GM12892 (cell line): ENCODE measurements at places on chromosomes 5 and 9.

DNA sequence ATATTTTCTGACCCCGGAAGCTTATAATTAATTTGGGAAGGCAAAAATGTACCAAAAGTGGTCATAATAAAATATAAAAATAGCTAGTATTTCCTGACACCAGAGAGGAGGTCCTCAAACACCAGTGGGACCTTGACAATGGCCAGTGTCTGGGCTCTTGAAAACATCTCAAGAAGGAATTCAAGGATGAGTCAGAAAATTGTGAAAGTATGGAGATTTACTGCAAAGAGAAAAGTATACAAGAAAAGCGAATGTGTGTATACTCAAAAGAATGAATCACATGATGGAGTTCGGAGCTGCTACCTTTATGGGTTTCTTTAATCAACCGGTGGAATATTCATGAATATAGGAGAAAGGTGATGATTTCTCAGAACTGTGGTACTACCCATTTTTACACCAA is 1709.0 kb upstream of the WWC1 start:
- DNase-seq, result no peak

GRCh38 chr5:159440968-159441367 is 110.7 kb upstream of the IL12B start:
- no peak for DNase-seq

DNA sequence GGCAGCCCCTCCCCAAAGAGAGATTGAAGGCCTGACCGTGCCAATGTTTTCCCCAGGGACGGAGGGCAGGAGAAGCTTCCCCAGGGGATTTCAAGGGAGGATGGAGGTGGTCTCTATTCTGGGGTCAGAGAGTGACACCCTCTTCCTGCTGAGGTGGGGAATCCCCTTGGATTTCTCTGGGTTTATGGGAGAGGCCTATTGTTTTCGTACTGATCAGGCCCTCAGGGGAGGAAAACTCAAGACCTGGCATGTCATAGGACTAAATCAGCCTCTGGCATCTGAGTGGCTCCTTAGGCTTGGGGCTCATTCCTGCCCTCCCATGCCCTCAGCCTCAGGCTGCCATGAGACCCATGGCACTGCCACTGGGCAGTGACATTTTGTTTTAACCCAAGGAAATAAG is 44.6 kb downstream of the IRF1 start:
- DNase-seq, result no peak

GRCh38 chr9:110110154-110110553 is 97.8 kb downstream of the C9orf152 start:
- no peak for DNase-seq

DNA sequence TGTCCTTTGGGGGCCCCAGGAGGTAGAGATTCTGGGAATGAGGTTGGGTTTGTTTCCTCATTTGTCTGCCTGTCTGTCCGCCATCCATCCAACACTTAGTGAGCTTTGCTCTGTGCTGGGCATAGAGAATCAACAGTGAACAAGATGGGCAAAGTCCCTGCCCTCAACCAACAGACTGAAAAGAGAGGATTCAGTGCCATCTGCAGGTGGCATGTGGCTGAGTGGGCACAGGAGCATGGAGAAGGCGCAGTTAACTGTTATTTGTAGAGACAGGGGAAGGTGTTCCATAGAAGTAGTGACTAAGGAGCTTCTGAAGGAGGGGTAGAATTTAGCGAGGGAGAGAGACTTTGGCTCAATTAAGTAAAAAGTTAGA is 23.1 kb downstream of the POLR1E start:
- DNase-seq, result no peak

DNA sequence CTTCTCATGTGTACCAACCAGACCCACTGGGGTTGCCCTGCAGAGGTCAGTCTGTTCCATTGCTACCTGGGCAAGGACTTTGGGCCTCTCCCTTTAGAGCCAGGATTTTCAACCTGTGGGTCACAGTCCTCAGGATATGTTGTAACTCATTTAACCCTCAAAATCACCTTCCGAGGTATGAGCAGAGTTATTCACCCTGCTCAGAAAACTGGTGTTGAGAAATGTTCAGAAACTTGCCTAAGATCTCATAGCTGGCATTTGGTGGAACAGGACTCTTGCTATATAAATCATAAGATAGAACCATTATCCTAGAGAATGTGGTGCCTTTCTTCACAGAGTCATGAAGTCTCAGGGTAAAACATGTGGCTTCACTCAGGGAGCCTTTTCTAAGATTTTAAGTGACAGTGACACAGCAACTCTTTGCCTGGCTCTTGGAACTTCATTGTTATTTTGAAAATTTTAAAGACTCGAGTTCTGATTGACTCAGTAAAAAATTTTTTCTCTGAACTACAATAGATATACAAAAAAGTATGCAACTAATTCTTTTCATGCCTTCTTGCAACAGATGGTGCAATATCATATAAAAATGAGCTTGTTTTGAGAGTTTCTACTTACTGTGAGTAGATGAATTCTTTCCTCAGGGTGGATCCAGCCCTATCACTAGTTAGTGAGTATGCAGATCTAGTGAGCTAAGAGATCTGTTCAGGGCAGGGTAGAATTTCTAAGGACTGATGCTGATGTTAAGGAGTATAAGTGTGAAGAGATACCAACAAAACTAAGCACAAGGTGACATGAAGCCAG is 29.5 kb downstream of the CAST start:
- no peak for DNase-seq

DNA sequence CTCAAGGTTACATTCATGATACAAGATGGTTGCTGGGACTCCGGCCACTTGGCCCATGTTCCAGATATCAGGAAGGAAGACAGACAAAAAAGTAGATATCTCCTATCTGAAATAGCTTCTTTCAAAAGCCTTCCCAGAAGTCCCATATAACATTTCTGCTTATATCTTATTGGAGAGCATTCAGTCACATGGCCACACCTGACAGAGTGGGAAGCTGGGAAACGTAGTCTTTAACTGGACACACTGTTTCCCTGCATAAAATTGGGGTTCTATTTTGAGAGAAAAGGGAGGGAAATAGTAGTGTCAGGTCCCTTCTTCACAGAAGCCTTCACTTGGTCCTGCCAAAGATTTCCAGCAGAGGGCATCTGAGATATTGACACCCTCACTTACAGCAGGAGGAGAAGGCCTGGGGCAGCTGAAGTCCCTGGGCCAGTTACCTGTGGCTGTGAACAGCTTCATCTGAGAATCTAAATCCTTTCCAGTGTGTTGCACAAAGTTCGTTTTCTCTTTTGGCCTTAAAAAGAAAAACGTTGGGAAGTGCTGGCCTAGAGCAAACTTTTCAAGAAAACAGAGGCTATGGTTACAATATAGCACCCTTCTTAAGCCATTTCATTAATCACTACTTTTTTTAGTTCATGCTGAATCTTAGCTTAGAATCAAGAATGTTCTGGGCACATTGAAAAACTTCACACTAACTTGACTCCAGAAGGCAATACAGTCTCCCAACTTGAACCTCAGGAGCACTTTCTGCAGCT is 33.5 kb downstream of the SPEF2 start:
- DNase-seq, result no peak

DNA sequence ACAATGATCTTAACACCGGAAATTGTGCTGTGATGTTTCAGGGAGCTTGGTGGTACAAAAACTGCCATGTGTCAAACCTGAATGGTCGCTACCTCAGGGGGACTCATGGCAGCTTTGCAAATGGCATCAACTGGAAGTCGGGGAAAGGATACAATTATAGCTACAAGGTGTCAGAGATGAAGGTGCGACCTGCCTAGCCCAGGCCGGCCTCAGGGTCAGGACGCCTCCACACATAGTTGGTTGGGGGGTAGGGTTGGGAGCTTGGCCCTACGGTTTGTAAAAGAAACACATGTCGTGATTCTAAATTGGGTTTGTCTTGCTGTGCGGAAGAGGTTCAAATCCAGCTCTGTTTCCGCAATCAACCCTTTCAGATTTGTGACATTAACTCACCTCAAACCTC is 6.6 kb downstream of the FCN2 start:
- DNase-seq, result no peak

DNA sequence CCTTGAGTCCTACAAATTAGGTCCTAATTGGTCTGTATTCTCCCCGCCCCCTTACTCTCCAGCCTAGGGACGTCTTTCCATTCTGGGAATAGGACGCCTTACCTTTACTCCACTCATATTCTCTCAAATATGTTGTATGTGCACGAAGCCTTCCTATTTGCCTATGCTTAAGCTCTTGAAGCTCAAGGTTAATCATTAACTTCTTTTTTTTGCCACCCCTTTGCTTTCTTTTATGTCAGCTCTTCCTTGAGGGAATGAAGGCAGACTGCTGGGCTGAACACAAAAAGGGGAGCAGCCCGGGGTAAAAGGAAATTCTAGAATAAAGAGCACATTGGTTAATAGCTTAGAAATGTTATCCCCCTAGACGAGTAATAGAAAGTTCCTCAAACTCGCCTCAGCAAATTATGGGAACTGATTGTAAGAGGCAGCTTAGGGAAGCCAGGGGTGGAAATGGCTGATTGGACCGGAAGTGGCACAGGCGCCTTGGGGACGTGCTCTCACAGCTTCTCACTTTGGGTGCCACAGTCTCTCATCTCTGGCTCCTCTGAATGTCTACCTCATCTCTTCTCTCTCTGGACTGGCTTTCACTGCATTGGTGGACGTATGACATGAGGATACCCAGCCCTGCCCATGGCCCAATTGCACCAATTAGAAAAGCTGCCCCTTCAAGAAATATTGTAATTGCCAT is 122.3 kb upstream of the IL12B start:
- DNase-seq, result no peak

- DNase-seq, result no peak
These were observed 662 bp downstream of the SUSD3 start for GRCh38 chr9:93059011-93059714.

DNA sequence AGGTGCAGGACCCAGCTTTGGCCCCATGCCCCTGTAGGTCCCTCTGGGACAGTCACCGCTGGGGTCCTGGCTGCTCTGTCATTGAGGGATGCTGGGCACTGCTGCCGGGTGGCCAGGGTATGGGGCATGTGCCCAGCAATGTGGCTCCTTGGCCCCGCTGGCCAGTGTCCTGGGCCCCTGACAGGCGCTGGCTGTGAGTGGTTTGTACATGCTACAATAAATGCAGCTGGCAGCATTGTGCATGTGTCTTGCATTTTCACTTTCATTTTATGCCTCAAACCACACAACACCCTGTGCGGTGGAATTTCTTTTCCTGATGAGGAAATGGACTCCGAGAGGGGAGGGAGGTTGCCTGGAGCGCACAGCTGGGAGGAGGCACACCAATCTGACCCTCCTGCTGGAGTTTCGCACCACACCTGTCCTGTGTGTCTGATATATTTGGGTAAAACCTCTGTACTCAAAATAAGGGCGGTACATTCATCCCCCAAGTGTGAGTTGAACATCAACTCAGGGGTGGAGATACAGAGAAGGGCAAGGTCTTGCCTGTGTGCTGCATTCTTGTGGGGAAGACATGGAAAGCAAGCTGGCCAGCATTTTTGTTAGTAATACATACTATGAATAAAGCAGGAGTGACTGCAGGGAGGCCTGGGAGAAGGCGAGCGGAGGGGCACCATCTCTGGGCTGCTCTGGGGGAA is 11.7 kb downstream of the TSPAN17 start:
- DNase-seq, result no peak

DNA sequence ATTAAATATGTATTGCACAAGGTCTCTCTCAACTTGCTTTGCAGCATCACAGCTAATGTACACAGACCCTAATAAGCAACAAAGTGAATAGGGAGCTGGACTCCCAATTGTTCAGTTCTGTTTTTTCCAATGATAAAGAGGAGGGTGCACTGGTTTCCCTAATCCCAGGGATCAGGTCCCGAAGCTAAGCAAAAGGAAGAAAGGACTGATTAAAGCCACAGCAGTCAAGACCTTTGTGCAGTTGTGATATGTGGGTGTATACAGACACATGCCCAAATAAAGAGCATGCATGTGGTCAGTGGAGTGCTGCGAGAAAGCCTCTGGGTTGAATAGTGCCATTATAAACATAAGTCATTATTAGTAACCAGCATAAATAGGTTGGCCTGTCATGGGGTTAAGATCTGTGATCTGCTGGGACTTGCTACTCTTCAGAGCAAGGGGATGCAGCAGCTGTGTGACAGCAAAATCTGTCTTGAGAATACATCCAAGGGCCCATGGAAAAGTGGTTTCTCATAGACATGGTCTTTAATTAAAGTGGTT is 1863.1 kb upstream of the WWC1 start:
- DNase-seq, result no peak

DNA sequence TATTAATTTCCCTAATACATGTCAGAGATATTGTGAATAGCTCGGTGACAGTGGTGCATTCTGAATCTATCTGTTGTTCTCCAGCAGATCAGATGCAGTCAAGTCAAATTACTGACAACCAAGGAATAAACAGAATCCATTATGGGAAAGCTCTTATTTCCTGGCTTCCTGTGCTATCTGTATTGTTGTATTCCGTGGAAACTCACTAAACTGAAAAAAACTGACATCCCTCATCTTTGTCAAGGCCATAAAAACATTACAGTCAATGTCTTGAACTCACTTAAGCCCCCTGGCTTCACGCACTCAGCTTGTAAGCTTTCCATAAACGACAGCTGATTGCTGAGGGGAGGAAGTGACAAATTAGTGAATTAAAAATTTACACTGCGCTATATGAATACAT is 245.9 kb downstream of the CTNND2 start:
- DNase-seq, result no peak
